ENCODE measurements at places on chromosomes 1 and 21.

GRCh38 chr1:218970397-218970990, 203.2 kb upstream of the LYPLAL1 start:
- no peak for DNase-seq

- no peak for DNase-seq
Measured at GRCh38 chr21:33128538-33128937, 58.6 kb downstream of the OLIG1 start.

DNA sequence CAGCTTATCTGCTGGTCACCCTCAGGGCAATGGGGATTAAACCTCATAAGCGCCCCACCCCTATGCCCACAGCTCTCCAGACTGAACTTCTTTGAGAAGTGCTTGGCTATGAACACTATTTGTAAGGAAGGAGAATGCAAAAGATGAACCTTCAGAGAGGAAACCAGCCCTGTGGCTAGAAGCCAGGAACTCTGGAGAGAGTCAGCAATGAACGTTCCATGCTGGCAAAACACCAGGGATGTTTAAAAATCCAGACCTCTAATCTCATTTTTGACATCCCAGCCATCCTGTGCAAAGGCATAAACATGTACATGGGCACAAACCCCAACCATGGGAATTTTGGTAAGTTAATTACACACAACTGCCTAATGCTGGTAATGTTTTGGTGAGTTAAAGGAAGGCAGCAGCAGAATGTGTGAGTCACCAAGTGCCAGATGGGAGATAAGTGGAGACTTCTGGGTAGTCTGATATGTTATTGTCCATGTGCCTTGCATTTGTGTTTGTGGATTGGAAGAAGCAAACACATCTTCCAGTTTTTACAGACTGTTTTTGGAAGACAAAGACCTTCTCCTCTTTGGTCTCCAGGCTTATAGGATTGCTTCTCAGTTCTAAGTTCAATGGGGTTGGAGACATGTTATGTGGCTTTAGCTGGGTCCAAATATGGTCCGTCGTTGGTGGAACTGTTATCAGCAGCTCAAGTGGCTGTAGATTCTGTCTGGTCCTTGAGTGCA, 174.1 kb upstream of the ETV3 start:
- DNase-seq, result peak; percentile 21

- no peak for DNase-seq
Measured at GRCh38 chr1:67755619-67756018, 70.6 kb downstream of the GADD45A start.

DNA sequence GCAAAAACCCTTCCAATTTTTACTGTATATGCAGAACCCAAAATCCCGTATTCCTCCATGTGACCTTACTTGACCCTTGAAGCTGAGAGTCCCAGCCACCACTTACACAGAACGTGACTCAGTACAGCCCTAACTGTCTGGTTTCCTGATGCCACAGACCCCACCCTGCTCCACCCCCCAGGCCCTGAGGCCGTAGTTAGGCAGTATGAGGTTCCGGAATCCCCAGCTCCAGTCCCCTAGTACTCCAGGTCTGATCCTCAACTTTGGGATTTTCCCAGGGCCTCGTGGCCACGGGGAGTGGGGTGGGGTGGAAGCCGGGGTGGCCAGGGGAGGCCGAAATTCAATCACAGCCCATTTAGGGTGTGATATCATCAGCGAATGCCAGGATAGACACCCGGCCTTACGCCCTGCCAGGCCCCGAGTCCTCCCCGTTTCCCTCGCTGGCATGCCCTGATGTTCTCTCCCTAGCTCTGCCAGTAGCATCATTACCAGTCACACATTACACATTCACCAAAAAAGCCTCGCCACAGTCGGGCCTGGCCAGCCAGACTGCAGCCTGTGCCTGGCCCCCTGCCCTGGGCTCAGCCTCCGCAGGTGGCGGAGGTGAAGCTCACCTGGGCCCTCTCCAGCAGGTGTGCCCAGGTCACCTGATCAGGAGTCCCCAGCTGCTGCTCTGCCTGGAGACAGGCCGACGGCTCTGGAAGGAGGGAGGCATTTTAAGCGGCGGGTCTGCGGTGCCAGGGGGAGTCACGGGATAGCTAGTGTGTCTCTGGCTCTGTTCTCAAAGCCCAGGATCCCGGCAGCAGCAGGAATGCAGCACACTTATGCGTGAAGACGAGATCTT, 70.8 kb downstream of the SCCPDH start:
- DNase-seq, result no peak

DNA sequence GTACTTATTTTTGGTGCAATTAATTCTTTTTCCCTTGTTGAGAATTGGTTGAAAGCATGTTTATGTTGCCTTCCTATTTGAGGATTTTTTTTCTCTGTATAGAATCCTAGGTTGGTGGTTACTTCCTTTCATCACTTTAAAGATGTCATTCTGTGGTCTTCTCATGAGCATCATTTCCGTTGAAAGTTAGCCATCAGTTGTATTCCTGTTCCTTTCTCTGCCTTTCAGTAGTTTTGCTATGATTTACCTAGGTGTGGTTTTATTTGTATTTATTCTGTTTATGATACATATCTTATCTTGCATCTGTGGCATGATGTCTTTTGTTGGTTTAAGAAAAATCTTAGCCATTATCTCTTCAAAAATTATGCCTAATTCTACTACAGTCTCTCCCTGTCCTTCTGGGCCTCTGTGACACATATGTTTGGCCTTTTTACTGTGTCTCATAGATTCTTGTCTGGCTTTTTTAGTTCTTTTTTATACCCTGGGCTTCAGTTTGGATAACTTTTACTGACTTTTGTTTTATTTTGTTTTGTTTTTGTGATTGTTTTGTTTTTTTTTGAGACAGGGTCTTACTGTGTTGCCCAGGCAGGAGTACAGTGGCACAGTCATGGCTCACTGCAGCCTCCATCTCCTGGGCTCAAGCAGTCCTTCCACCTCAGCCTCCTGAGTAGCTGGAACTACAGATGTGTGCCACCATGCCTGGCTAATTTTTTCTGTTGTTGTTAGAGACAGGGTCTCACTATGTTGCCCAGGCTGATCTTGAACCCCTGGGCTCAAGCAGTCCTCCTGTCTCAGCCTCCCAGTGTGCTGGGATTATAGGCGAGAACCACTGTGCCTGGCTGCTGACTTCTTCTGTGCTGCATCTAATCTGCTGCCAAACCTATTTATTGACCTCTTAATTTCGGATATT, 24.1 kb downstream of the PTGFRN start:
- no peak for DNase-seq

- DNase-seq, result no peak
Measured at GRCh38 chr1:75341537-75341936, 207.3 kb downstream of the LHX8 start.

GRCh38 chr1:156725683-156726280, 2.5 kb upstream of the METTL25B start:
- DNase-seq, result peak; percentile 88

DNA sequence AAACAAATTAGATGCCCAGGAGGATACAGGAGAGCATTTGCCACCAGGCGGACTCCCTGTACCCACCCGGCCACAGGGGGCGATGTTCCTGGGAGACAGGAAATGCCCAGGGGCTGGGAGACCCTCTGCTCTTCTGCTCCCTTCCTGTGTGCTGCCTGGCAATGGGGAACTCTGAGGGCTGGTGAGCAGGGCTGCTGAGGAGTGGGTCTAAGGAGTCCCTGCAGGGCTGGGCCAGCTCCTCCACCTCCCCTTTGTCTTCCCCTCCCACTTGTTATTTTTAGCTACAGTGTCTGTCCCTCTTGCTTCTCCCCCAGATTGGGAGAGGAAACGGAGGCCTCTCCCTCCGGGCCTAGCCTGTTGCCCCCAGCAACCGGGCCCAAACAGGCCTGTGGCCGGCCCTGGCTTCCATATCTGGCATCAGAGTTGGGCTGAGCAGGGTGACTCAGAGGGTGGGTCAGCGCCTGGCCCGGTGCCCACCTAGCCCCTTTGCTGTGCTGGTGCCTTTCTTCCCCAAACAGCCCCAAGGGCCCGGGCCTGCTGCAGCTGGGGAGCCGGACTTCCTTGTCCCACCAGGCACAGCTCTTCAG, 11.6 kb downstream of the LMNA start:
- peak; percentile 98 for DNase-seq

- no peak for DNase-seq
Measured at GRCh38 chr1:63148825-63149645, 173.3 kb upstream of the FOXD3 start.

- DNase-seq, result no peak
Measured at GRCh38 chr1:161228032-161228431, 2.2 kb downstream of the TOMM40L start.

- DNase-seq, result peak; percentile 55
Measured at GRCh38 chr1:47696404-47696736, 258.5 kb downstream of the FOXD2 start.

GRCh38 chr1:74690364-74690696, 16.7 kb upstream of the ERICH3 start:
- no peak for DNase-seq

DNA sequence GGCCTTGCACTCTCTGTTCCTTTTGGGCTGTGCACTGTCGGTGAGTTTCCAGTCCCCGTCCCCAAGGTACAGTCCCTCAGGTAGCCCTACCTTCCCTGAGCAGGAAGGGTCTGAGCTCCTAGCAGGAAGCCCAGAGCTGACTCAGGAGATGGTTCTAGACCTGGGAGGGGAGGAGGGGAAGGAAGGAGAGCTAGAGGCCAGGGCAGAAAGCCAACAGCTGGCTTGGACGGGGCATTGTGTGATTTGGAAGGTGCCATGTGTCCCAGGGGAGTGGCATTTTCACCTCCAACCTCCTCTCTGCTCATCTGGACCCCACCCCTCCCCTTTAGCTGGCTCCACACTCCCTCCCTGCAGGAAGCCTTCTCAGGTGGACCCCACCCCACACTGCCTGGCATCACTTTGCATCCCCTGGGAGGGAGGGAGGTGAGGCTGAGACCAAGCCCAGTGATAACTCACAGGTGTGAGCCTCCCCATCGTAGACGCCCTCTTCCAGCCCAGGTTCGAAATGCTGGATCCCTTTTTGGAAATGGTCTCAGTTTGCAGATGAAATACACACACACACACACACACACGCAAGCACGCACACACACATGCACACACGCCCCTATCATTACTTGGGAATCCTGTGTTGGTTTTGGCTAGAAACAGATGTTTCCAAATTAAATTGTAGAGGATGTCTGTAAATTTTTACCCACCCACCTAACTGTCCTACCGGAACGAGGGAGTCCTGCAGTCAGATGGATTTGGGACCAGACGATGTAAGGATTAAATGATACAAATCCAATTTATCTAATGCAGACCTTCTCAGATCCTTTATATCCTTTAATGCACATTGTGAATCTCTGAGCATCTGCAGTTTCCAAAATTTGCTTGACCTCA, 19.7 kb upstream of the IFNLR1 start:
- no peak for DNase-seq

DNA sequence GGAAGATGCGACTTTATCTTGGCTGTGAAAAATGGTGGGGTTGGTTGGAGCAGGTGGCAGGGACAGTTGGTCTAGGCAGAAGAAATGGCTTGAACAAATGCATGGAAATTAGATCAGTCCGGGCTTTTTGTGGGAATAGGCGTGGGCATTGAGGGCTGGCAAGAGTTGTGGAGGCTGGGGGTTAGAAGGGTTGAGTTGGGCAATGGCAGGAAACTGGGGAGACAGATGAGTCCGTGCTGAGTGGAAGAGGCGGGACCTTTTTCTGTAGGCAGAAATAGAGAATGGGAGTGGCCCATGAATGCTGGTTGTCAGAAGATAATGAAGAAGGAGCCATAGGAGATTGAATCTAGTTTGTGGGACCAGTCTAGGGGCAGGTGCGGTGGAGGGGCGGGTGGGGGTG, 6.9 kb downstream of the PDPN start:
- no peak for DNase-seq

GRCh38 chr1:74650561-74650960, 23.0 kb downstream of the ERICH3 start:
- no peak for DNase-seq

- DNase-seq, result no peak
Measured at GRCh38 chr1:14689996-14690615, 91.6 kb downstream of the KAZN start.

DNA sequence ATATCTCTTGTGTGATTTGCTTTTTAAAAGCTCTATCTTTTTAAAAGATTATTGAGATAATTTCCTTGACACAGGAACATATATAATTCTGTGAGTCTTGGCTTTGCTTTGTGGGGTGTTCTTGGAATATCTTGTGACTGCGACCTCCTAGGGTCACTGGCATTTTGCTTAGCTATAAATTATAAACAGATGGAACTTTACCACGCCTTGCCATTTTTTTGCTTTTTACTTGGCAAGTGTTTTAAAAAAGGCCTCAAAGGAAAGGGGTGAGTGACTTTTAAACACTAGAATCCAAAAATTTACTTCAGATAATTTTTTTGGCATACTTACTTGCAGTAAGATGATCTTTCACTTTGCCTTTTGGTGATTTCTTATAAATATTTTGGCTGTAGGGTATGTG, 43.6 kb downstream of the ALG6 start:
- DNase-seq, result no peak

DNA sequence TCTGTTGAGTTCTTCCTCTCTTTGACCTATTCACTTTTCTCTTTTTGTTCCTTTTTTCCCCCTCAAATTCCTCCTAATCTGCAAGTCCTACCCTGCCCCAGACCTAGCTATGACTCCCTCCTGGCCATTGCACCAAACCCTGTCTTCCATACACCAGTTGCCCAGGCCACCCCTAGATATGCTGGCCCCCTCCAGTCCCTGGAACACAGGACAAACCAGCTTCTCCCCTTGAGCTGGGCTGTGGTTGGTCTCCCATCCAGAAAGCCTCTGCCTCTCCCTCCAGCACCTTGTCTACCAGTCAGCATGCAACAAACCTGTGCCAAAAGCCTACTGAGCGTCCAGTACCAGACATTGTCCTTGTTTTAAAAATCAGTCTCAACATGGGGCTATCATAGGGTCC, 59.4 kb downstream of the ELK4 start:
- DNase-seq, result peak; percentile 29

GRCh38 chr1:216596281-216596862, 126.9 kb downstream of the ESRRG start:
- DNase-seq, result no peak

DNA sequence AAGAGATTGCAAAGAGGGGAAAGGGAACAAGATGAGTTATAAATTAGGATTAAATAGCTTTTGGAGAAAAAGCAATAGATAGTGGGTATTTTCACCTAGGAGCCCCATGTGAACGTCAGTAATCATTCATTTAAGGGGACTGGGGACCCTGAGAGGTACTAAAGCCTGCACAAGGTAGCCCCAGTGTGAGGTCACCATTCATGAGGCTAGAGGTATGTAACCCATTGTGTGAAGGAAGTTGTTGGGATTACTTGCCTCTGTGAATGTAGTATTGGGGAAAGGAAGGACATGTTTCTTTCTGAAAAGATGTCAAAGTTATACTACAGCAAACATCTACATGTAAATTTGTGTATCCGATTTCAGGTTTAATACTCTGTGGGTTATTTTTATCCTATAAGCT, 276.8 kb downstream of the TBX15 start:
- no peak for DNase-seq

Data from coronary artery (tissue), 2 donors.